ENCODE measurements at places on chromosomes 1 and 21.
A peak's percentile ranks its signal among the peaks of the same experiment; 100 is the strongest.

DNA sequence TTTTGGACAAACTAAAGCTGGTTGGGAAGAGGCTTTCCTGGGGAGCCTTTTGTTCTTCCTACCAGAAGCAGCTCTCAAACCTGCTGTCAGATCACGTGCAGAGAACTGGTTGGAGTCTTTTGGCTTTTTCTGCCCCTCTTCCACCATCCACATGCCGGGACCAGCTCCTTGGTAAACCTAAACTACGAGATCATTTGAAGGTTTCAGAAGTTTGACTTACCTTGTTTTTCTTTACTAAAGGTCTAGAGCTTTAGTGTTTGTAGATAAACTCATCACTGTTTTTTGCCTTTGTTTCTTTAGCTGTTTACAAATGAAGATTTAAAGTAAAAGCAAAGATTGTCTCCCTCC lies 113.4 kb downstream of the HLX start:
- DNase-seq: no peak

GRCh38 chr1:203451836-203452784 lies 23.5 kb upstream of the PRELP start:
- no peak for DNase-seq

- no peak for DNase-seq
These were observed 843 bp upstream of the BCAN start for GRCh38 chr1:156640842-156641706.

- DNase-seq: no peak
These were observed 152.3 kb downstream of the NR5A2 start for GRCh38 chr1:200179781-200180160.

- no peak for DNase-seq
These were observed 3.0 kb downstream of the RXFP4 start for GRCh38 chr1:155944444-155944799.

DNA sequence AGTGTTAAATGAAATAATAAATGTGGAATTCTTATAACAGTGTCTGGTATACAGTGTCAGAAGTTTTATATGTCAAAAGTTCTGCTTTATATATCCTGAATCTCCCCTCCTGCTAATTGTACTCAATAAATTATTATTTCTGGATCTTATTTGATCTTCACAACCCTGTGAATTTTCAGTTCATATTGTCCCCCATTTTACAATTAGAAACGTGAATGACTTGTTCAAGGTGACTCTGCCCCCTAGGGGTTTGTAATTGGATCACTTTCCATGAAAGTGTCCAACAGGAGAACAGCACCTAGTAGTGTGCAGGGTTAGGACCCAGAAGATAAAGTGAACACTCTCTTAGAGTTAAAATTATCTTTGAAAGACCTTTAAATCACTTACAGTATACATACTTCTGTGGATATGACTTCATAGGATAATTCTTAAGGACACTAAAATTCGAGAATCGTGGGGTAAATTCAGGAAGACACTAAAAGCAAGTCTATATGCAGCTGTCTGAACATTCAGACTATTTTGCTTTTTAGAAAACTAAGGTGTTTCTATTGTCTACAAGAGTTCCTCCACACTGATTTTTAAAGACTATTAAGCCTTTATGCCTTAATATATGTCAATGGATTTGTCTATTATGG lies 4.5 kb upstream of the DDR2 start:
- DNase-seq: peak; percentile 51

GRCh38 chr1:5907966-5908365 lies 84.3 kb downstream of the NPHP4 start:
- DNase-seq: no peak

DNA sequence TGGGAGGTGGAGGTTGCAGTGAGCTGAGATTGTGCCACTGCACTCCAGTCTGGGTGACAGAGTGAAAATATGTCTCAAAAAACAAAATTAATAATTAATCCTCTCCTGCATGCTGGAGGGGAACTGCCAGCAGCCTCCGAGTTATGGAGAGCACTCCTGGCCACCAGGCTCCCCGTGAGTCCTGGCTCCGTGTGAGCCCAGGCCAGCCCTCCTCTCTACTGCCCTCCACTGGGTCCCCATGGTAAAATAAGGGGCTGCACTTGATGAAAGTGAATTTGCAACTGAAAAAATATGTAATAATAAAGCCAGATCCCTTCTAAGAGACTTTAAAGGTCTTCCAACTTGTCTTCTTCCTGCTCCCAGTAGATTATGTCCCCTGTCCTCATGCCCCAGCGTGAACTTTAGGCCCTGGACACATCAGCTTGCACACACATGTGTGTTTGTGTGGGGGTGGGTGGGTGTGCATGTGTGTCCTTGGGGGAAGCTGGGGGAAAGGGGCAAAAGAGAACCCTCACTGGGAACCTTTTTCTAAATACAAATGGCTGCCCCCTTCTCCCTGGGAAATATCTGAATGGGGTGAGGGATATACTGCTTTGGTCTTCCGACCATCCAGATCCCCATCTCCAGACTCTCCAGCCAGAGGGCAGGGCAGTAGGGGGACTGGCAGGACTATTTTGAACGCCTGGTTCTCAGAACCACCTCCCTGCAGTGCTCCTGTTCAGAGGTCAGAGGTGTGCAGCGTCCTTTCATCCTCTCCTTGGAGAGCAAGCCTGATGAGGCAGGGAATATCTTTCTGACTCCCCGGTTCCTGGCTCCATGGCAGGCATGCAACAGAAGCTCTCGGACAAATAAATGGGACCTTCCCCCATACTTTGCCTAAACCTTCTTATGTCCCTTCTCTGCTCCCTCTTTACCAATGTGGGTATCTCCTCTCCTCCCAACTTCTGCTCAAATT lies 26.2 kb downstream of the NEK2 start:
- DNase-seq: no peak

GRCh38 chr1:178869119-178869697 lies 1.7 kb downstream of the ANGPTL1 start:
- no peak for DNase-seq

DNA sequence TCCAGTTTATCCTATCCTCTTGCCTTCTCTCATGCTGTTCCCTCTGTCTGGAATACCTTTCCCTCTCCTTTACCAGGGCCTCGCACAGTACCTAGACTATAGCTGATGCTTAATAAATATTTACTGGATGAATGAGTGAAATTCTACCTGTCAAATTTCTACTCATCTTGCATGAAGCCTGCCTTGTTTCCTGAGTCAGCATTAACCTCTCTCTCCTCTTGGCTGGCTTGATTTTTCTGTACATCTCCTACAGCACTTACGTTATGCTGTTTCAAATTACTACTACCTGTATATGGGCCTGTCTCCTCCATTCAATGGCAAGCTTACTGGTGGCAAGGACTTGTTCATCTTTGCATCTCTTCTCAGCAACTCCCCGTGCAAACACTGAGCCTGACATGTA lies 130.8 kb downstream of the CAPN8 start:
- DNase-seq: no peak

GRCh38 chr1:169877800-169878491 lies 15.8 kb downstream of the SCYL3 start:
- DNase-seq: no peak

DNA sequence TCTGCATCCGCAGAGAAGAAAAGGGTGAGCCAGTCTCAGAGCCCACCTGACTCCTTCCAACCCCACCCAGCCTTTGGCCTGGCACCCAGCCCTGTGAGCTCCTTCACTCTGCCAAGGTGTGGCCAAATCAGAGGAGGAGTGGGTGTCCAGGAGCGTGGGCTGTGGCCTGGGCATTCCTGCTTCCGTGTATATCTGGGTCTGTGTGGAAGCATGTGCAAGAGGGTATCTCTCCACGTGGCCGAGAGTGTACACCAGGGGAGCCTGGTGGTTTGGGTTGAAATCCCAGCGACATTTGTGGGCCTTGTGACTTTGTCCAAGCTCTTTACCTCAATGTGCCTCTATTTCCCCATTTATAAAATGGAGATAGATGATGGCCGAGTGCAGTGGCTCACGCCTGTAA lies 29.8 kb downstream of the CDCP2 start:
- no peak for DNase-seq

DNA sequence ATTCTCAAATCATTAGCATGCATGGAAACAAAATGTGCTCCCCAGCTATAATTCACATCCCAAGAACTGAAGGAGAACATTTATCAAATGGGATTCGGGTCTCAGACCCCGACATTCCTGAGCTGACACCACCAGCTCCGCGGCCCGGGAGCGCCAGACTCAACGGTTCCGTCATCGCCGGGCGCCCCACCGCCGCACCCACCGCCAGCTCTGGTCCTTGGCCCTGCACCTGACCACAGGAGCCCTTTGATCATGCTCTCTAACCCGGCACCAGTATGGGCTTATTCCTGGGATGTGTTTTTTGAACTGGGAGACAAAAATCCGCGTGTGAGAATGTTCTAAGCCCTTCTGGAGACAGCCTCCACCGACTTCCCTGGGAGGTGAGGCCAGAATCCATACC lies 43.6 kb downstream of the HLCS start:
- no peak for DNase-seq

DNA sequence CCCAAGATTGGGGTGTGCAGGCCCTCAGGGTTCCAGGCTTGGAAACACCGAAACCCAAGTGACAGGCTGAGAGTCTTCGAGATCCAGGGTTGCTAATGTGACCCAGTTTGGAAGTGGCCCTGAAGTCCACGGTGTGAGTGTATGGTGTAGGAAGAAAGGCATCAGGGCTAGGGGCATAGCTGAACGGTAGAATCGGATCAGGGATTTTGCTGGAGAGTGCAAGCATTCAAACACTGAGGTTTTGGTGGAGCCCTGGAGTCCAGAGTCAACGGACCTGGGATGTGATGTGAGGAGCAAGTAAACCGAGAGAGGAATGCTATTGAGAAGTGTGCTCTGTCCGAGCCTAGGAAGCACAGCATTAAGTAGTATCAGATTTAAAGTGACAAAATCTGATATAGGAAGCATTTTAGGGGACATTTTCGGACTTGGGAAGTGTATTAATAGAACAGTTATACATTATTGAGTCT lies 958 bp downstream of the NFYC start:
- DNase-seq: peak; percentile 54

- no peak for DNase-seq
These were observed 13.8 kb upstream of the SYDE2 start for GRCh38 chr1:85214654-85215053.

GRCh38 chr1:54728027-54728426 lies 12.4 kb downstream of the TTC4 start:
- no peak for DNase-seq

GRCh38 chr1:27099587-27100334 lies 55.2 kb downstream of the SLC9A1 start:
- no peak for DNase-seq

- DNase-seq: no peak
These were observed 45.7 kb upstream of the ZNF648 start for GRCh38 chr1:182107209-182107608.

GRCh38 chr1:187509091-187509490 lies 680.3 kb downstream of the PLA2G4A start:
- DNase-seq: no peak

DNA sequence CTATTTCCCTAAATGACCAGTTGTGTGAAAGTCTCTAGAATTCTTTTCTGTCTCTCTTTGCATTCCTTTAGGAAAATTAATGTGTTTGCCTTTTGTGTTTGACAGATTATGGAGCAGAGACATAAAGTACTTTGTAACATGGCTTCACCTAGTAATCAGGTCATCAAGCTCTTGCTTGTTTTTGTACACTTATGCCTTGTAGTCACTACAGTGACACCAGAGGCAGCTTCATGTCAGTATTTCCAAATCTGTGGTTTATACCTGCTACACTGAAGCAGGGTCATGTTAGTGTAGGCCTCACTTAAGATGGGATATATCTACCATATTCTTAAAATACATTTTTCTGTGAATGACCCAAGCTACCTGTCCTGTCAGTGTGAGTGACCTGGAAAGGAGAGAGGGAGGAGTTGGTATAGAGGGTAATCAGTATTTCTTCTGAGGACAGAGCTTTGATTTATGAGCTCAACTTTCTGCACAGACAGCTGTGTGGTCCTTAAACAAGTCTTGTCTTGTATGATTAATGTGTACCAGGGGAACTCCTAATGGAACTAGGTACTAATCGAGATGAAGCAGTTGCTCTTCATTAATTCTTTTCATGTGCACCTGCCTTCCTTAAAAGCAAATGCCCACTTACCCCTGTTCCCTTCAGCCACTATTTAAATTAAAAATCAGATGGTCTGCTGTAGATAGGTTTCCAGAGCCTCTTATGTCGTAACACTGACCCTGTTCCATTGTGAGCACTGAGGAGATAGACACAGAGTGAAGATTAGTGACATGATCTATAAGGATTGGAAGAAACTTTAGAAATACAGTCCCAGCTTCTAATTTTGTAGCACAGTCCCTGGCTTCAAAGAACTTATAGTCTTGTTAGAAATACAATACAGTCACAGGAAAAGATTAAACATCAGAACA lies 45.7 kb downstream of the MACO1 start:
- no peak for DNase-seq

GRCh38 chr1:242196914-242197313 lies 198.0 kb upstream of the MAP1LC3C start:
- no peak for DNase-seq

GRCh38 chr1:200359610-200360163 lies 50.1 kb downstream of the ZNF281 start:
- DNase-seq: no peak

DNA sequence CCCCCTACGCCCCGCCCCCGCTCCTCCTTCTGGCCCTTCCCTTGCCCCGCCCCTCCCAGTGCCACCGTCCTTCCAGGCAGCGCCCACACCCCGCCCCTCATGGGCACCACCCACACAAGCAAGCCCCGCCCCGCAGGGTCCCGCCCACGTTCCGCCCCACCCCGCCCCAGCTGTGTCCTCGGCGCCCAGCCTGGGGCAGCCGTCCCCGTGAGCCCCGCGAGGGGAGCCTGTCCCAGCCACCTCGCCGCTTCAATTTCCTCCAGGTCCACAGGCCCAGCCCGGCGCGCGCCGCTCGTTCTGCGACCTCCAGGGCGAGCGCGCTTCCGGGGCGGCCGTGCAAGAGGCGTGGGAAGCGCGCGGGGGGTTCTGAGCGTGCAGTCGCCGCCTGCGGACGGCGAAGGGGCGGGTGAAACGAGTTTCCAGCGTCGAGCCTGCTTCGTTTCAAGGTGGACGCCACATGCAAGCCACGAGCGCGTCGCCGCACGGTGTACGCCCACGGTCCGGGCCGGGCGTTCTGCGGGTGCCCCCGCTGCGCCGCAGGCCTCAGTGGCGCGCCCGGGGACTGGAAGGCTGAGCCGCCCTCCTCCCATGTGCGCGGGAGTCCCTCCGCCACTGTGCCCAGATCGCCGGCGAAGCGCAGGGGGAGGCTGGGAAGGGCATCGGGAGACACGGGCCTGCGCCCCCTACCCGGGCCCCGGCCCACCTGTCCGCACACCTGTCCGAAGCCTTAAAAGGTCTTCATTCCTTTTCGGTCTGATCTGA lies 10.8 kb upstream of the FAAP20 start:
- DNase-seq: peak; percentile 81

DNA sequence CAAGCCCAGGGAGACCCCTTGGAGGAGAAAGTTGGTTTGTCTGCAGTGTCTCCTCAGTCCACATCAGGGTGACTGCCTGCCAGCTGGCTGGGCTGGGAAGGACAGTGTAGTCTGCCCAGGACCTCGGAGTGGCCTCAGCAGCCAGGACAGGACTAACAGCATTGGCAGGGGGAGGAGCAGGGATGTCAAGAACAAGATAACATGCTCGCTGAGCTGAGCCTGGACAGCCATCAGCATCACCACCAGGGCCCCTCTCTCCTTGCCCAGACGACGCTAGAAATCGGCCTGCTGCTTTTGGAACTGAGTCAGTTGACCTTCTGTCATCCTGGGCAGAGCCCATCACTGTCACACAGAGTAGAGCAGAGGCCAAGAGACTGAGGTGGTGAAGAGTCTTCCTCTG lies 83.6 kb upstream of the CNTN2 start:
- no peak for DNase-seq

Measured in ACHN (cell line).